NCI-H2107 (cell line): ENCODE measurements at places on chromosomes 1 and 21.

GRCh38 chr21:32136546-32136945 lies 142.3 kb downstream of the MIS18A start:
- no peak for DNase-seq

GRCh38 chr1:110615548-110616130 lies 9.5 kb upstream of the KCNA2 start:
- DNase-seq = peak; percentile 81

- no peak for DNase-seq
Measured at GRCh38 chr1:109396871-109397580, 692 bp downstream of the SORT1 start.

- no peak for DNase-seq
Measured at GRCh38 chr1:30572192-30572591, 151.2 kb downstream of the MATN1 start.

DNA sequence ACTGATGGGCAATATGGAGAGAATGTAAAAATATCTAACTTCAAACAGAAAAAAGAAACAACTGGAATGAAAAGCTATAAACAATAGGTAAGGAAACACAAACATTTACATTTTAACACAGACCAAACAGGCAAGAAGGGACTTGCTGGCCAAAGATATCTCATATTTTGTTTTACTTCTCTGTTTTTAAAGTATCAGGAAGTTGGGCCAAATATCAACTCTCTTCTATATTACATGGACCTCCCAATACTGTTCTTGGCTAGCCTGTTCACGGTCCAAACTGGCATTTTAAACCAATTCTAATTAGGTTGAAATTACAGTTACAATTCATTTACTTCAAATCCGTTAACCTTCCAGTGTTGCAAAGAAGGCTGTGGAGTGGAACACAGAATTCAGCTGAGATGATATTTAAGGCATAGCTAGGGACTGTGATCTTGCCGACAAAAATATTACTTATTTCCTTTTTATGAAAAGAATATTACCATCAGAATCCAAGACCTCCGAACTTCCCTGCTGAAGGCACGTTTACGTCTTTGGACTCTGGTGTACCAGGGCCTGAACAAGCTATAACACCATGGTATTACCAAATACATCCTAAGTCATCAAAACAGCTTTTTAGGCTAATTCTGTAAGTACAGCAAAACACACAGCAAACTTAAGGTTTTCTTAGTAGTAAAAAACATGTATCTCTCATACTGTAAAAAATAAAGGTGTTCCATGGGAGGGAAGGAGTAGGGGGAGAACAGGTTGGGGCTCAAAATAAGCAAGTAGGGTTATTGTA lies 165.4 kb downstream of the RUNX1 start:
- DNase-seq = no peak

GRCh38 chr1:21924503-21925005 lies 12.6 kb downstream of the HSPG2 start:
- no peak for DNase-seq

GRCh38 chr1:224671076-224671475 lies 55.0 kb downstream of the CNIH3 start:
- DNase-seq = no peak

GRCh38 chr1:206784471-206784903 lies 12.2 kb upstream of the IL10 start:
- no peak for DNase-seq

DNA sequence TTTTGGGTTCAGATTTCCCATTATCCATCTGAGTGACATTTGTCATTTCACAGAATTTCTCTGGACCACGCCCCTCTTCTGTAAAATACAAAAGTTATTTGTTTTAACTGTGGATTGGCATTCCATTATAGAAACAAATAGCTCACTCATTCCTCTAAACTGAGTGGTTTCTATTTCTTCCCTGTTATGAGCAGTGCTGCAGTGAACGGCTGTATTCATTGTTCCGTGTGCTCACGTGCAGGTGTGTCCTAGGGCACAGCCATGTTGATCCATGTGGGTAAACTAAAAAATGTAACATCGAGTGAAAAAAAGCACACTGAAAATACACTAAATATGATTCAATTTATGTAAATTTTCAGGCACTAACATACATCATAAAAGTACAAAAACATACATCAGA lies 27.0 kb upstream of the IL12RB2 start:
- no peak for DNase-seq

DNA sequence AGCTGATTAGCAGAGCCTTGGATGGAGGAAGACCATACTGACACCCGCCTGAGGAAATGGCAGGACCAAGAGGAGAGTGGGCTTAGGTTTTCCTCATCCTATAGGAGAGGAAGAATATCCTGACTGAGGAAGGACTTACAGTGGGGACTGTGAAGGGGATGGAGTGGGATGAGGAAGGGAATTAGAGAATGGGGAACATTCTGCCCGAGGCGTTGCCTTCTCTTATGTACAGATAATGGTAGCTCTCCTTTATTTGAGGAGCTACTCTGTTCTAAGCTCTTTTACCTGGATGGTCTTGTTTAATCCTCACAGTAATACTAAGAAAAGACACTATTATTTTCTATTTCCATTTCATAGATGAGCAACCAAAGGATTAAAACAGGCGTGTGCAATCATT lies 56.0 kb downstream of the OLFML3 start:
- DNase-seq = no peak

DNA sequence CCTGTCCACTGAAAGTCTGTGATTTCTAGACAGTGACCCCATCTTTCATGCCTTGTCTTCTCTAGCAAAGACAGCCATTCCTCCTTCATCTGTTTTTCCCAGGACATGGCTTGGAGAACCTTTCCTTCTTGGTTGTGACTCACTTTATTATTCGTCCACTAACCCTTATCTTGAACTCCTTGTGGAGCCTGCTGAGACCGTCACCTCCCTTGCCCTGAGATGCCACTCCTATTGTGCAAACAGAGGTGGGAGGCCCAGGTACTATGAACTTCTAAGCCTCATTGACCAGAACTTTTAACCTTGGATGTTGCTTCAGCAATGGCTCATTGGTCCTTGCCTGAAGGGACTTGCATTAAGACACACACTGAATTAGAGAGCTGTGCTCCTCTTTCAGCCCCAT lies 117.5 kb downstream of the FOXD2 start:
- DNase-seq = no peak

GRCh38 chr1:54227091-54227602 lies 27.2 kb downstream of the MRPL37 start:
- DNase-seq = no peak

DNA sequence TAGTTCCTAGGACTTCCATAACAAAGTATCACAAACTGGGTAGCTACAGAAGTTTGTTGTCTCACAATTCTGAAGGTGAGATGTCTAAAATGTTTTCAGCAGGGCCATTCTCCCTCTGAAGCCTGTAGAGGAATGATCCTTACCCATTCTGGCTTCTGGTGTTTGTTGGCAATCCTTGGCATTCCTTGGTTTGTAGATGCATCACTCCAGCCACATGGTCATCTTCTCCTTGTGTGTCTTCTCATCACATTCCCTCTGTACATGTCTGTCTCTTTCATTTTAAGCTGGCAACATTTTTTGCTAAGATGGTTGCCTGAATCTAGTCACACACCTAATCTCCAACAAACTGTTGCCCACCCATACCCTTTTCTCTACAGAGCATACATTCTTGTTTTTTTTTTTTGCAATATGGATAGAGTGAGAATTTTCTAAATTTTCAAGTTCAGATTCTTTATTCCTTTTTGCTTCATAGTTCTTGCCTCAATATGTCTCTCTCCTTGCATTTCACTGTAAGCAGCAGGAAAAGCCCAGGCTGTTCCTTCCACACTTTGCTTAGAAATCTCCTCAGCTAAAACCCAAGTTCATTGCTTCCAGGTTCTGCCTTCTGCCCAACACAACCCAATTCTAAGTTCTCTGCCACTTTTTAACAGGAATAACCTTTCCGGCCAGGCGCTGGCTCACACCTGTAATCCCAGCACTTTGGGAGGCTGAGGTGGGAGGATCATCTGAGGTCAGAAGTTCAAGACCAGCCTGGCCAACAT lies 18.3 kb downstream of the ZBED6 start:
- DNase-seq = no peak

- DNase-seq = no peak
Measured at GRCh38 chr1:179888071-179888470, 6.0 kb downstream of the TOR1AIP1 start.

DNA sequence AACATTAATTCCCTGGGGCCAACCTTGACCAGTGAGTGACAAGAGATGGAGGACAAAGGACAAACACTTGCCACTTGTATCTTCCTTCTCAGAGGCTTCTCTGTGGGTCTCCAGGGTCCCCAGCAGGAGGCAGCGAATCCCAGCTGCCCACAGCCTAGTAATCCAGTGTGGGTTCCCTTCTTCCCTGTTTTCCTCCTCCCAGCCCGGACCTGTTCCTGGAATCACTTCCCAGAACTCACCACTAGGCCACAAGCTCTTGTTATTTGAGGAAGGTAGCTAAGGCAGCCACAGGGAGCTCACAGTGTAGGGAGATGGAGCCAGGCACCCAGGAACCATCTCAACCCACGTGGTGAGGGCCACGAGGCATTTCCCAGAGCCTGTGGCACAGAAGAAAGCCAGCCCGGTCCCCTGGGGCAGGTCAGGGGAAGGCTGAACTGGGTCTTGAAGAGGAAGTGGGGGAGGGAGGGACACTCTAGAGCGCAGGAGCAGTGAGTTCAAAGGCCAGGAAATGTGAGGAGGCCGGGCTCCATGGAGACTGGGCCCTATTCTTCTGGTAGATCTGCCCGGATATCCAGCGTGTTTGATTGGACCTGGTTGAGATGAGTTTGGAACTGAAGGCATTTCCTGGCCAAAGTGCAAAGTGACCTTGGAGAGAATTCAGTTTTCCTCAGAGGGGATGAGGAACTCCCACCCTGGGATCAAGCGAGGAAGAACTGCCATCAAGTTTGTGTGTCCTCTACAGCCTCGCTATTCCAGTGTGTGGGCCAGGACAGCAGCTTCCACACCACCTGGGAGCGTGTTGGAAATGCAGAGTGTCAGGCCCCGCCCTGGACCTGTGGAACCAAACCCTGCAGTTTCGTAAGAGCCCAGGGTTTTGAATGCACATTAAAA lies 20.3 kb upstream of the C2CD2 start:
- no peak for DNase-seq

DNA sequence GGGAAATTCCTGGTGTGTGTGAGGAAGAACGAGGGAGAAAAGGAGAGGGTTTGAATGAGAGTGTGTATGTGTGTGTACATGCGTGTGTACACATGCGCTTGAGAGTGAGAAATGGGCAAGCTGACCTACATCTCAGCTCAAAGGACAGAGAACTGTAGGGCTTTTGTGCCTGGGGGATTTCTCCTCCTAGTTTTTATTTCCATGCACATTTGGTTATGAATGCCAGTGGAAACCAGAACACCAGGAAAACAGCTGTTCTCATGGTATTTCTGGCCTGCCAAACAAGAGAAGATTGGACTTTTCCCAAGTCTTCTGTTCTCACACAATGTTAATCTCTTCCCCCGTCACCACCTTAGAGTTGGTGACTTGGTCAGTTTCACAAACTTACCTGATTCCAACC lies 45.2 kb downstream of the SLC44A3 start:
- no peak for DNase-seq

DNA sequence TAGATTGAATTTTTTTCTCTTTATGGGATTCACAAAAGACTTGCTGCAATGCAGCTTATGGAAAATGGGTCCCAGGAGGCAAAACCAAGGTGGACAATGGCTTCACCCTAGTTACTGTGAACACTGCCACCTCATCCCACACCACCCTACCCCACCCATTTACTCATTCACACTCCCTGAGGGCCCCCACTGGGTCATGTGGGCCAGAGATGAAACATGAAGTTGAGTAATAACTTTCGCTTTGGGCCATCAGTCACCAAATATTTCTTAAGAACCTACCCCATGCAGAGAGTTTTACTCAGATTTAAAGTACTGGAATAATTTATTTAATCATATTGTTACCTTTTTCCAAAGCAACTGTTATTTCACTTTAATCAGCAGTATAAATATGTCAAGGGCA lies 191.8 kb downstream of the TPR start:
- no peak for DNase-seq

DNA sequence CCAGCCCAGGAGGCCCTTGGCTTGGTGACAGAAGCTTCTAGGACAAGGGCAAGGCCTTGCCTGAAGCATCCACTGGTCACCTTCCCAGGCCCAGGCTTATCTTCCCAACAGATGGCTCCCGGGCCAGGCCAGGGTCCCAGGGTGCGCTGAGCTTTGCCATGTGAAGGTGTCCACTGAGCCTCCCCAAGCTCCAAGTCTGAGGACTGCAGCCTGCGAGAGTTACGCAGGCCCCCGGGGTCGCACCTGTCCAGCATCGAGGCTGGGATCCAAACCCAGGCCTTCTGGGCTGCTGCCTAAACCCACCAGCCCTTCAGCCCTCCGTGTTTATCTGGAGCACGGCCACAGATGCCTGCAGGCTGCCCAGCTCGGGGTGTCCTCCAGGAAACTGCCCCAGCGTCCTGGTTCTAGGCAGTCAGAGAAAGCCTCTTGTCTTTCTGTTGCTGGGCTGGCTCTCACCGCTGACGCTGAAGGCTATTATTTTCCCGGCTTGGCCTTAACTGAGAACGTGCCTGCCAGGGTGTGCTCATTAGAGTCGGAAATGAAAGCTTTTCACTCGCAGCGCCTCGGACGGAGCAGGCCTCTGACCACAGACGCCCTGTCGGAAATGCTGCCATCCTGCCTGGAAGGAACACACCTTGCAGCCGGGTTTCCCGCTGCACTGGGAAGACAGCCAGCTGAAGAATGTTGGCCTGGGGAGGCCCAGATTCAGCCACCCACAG lies 71.4 kb downstream of the MEGF6 start:
- DNase-seq = no peak

GRCh38 chr1:31428436-31429221 lies 15.6 kb downstream of the SERINC2 start:
- DNase-seq = no peak

- DNase-seq = peak; percentile 31
Measured at GRCh38 chr1:207032528-207033017, at the start of gene C1orf116. TSS of gene C1orf116 (minus strand) at chr1:207032756. CDS start at chr1:207027598, 5,158 bp downstream.

DNA sequence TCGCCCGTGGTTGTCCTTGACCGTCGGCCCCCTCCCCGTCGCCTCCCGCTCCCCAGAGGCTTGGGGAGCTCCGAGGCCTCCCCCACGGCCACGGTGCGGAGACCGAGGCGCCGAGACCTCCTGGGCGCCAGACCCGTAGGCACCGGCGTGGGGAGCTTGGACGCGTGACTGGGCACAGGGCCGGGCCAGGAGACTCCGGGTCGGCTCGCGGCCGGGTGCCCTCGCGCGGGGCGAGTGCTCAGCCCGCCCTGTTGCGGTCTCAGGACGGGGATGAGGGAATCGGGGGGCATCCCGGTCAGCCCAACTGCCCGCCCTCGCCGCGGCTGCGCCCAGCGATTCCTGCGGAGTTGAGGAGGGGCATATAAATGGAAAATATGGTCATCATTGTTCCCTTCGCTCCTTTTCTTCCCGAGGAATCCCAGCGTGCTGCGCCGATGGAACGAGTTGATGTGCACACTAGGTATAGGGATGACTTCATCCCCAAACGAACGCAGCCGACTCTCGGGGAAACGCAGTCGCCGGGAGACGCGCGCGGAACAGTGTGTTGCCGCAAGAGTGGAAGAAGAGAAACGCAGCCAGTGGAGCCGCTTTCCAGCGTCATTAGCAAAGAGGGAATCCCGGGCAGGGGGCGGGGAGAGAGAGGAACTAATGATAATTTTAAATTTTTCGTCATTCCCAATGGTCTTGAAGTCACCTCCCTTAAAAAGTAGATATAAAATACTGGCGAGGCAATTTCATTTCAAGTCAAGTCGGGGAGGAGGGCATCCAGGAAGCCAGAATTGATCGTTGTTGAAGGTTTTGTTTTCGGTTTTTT lies 747 bp upstream of the ENAH start:
- peak; percentile 58 for DNase-seq

- DNase-seq = no peak
Measured at GRCh38 chr1:52439976-52440375, 35.6 kb downstream of the PRPF38A start.
